ENCODE measurements at places on chromosomes 11 and 22.

- DNase-seq = peak; percentile 71
These were observed 539 bp downstream of the SIRT3 start for GRCh38 chr11:235609-235996.

GRCh38 chr22:42635531-42635930 lies 4.9 kb downstream of the ATP5MGL start:
- no peak for DNase-seq

DNA sequence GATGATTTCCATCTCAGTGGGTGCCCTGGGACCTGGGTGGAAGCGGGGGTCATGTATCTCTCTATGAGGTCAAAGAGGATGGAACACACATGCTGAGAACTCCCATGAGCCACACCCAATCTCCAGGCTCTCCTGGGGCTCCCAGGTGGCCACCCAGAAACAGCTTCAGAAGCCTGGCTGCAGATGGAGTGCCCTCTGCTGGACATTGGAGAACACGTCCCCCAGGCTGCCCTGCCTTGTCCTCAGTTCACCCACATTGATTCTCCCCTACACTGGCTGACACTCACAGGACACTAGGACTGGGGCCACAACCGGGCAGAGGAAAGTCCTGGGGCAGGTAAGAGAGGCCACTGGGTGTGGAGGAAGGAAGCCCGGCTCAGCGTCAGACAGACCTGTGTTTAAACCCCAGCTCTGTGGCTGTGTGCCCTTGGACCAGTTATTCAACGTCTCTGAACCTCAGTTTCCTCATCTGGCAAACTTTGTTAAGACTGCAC lies 4.5 kb upstream of the NOL12 start:
- DNase-seq = peak; percentile 85

GRCh38 chr22:30175690-30176288 lies 70.8 kb downstream of the LIF start:
- no peak for DNase-seq

DNA sequence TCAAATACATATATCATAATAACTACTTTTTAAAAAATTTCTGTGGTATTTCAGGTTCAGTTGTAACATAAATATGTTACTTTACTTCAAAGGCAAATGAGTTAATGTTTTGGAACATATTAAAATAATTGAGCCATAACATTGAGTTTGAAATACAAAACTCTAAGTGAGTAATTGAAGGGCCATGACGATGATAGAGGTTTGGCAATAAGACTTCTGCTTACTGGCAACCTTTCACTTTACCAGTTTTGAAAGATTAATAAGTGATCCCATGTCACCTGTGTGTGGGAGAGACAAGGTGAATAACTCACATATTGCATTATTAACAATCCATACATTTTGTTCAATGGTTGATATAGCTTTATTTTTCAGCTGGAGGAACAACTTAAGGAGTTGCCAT lies 144.4 kb downstream of the GRIA4 start:
- no peak for DNase-seq

DNA sequence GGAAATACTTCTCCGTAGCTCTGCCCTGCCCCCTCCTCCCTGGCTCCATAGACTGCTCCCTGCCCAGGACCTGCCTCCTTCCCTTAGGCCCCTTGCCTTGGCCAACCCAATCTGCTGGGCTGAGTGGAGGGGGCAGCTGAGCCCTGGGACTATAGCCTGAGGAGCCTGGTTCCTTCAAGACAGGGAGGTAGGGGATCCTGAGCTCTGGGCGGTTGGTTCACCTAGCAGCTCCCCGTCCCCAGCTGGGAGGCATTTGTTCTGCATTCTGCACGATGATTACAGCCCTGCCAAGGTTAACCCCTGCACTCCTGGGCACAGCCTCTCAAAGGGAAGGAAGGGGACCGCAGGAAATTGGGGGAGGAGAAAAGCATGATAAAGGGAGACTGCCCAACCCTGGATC lies 3.6 kb upstream of the CDC42EP1 start:
- DNase-seq = no peak

GRCh38 chr11:119409731-119410130 lies 13.2 kb downstream of the THY1 start:
- no peak for DNase-seq

All from GM13976 (cell line).